ENCODE measurements at places on chromosomes 3 and 15.

GRCh38 chr15:50068016-50068415 lies 51.0 kb downstream of the ATP8B4 start:
- no peak for DNase-seq

GRCh38 chr3:99638167-99638948 lies at the start of gene COL8A1:
TSS of gene COL8A1 (plus strand) at chr3:99638594. CDS start at chr3:99790683, 152,089 bp downstream.
- DNase-seq: no peak

DNA sequence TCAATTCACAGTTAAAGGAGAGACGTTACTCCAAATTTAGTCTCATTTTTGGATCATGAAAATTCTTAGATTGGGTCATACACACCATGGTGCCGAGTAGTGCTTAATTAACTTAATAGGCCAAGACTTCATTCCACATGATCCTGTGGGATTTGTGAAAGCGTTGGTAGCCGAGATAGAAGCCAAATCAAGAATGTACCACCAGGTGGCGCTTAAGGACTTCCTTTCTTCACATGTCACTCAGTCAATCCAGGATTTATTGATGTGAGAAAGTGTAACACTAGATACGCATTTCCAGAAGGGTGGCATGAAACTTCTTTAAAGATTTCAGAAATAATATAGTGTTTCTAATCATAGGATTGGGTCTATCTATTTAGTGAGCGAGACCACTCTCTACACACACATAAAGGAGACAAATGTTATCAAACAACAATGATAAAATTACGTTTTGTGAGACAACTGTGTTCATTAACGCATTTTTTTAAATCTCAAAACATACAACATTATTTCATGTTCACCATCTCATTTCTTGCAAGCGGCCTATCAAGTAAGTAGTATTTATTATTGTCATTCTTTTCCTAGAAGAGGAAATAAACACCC lies 436.1 kb downstream of the CHL1 start:
- DNase-seq: no peak

DNA sequence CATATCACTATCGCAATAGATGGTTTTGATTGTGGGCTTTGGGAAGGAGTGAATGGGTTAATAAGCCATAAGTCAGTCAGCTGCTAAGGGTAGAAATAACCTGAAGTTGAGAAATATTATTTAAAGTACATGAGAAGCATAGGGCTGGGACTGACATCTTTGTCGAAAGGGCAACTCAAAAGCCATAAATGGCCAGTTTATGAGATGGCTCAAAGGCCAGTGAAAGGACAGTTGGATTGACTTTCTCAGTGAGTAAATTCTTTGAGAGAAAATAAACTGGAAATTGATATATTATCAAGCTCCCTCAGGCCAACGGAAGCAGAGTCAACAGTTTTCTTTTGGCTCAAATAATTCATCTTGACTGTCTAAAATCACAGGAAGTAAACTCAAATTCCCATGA lies 419.8 kb downstream of the NSUN3 start:
- no peak for DNase-seq

- DNase-seq: no peak
Measured at GRCh38 chr3:195236076-195236798, 34.7 kb downstream of the XXYLT1 start.

DNA sequence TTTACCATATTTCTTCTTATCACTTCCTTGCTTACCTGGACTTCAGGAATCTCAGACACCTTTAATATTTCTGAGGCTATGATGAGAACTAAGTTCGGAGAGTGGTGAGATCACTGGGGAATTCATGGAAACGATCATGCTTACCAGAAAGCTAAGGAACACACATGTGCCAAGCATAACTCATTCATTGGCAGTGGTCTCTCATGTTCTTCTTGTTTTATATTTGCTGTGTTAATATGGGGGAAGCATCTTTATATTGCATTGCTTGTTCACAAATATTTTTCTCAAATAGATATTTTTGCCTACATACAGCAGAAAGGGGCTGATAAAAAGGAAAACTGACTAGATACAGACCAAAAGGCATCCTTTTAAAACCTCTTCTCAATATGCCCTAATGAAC lies 55.8 kb downstream of the COL6A6 start:
- no peak for DNase-seq

GRCh38 chr3:178513546-178514380 lies 22.5 kb upstream of the KCNMB2 start:
- DNase-seq: no peak

DNA sequence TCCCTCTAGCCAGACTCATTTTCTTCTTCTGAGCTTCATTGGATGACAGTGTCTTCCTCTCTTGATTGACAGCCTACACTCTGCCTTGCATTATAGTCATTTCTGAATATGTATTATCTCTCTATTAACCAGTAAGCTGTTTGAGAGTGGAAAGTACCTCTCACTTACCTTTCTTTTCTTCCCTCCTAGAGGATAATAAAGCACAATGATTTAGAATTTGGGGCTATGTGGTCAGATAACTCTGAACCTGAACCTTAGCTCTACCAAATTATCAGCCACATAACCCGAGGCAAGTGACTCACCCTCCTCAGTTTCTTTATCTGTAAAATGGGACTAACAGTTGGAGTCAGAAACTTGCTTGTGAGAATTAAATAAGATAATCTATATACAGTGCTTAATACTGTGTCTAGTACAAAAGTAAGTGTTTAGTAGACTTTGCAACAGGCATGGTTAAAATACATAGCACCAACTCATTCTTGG lies 331.8 kb upstream of the TBL1XR1 start:
- no peak for DNase-seq

- DNase-seq: no peak
Measured at GRCh38 chr3:123453675-123454074, 4.8 kb upstream of the ADCY5 start.

DNA sequence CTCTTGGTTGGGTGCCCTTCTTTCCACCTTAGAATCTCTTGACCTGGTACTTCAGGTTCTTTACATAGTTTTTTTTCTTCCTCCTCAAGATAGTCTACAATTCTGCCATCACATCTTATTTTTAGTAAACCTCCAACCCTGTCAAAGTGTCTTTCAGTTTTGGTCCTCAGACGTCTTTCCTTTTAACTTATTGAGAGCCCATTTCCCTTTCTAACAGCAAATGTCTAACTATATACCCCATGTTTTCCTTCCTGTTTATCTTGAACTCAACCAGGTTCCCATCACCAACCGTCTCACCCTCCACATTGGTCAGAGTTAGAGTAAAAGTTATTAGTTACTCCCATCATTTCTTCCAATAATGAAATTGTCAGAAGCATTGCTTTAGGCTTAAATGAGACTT lies 10.4 kb downstream of the KBTBD12 start:
- no peak for DNase-seq

- DNase-seq: no peak
Measured at GRCh38 chr3:112856537-112856936, 9.9 kb upstream of the CD200R1L start.

DNA sequence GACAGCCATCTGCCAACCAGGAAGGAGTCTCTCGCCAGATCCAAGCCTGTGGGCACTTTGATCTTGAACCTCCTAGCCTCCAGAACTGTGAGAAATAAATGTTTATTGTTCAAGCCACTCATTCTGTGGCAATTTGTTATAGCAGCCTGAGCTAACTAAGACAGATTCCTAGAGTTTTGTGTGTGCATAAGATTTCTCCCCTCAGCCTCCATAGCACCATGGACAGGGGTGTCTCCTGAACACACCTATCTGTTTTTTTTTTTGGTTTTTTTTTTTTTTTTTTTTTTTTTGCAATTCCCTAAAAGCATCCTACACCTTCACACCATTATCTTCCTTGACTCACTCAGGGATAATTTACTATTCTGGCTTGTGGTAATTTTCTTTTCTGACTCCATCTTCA lies 768.5 kb downstream of the NR2F2 start:
- no peak for DNase-seq
